ENCODE measurements at places on chromosomes 16 and 17. TPM values are rescaled to one million over a fixed set of nuclear protein-coding genes. Genes with fewer than 3 reads are reported as not detected.

GRCh38 chr16:87583453-87584131 lies 18.7 kb upstream of the JPH3 start:
- DNase-seq, result peak; percentile 43

DNA sequence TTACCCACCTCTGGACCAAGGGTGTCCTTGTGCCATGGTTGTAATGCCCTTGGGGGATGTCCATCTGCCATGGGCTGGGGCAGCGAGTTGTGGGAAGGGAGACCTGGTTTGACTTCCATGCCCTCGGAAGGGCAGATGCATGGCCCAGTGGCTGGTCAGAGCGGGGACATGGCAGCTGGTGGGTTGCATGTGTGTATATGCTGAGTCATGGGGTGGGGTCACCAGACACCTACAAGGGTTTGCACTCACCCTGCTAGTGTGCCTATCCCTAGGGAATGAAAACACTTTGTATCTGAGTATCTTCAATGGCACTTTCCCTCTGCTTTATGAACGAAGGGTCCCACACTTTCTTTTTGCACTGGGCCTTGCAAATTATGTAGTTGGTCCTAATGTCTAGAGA lies 10.6 kb upstream of the HNF1B start:
- no peak for DNase-seq

- DNase-seq, result no peak
Measured at GRCh38 chr17:1509290-1509881, 7.0 kb downstream of the INPP5K start.

- no peak for DNase-seq
Measured at GRCh38 chr16:4898811-4899473, 38.0 kb downstream of the PPL start.

The CRISPLD2 gene
- 22.7 TPM for total RNA-seq

DNA sequence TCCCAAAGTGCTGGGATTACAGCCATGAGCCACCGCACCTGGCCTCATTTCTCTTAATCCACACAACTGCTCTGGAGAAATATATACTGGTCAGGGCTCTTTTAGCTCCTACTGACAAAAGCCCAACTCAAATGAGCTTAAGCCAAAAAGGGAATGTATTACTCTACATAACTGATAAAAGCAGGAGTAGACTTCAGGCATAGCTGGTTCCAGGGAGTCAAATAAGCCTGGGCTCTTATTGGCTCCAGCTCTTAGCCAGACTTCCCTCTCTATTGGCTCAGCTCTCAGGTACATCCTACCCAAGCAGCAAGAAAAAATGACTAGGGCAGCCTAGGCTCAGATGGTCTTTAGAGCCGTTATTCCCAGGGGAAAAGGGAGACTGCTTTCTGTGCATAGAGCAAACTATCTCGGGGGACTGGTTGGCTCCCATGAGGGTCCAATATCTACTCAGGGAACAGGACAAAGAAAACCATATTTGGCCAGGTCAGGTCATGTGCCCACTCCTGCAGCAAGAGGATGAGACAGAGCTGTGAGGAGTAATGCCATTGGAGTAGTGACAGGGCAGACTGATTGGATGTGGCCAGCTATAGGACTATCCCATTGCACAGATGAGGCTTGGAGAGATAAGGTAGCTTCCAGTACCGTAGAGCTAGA lies 21.2 kb downstream of the TBX2 start:
- DNase-seq, result no peak

- no peak for DNase-seq
Measured at GRCh38 chr17:75353176-75353575, 52.3 kb downstream of the GRB2 start.

- peak; percentile 35 for DNase-seq
Measured at GRCh38 chr17:72997559-72997958, 94.9 kb downstream of the SLC39A11 start.

The SLC13A2 gene
- not detected for total RNA-seq

DNA sequence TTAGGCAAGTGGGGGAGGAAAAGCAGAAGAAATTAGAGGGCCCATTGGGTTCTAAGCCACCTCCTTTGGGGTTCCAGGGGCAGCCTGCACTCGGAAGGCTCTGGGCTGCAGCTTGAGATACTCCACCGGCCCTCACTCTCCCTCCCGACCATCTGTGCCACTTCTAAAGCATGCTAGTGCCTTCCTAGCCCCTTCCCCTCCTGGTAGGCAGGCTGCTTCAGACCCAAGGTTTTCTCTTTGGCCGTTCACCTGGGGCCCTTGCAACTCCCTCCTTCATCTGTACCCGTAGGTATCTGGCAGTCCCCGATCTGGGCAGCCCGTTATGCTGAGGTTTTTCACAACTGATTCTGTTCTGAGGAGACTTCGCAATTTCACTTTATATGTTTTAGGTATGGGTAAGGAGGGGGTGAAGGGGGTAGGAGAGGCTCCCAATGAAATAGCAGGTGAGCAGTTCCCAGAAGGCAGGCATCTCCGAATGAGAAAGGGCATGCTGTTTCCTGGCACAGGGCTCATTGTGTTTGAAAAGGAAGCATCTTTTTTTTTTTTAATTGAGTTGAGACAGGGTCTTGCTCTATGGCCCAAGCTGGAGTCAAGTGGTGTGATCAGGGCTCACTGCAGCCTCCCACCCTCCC lies 98.7 kb downstream of the RAB11FIP4 start:
- no peak for DNase-seq

The FNDC8 gene
- total RNA-seq, result not detected

DNA sequence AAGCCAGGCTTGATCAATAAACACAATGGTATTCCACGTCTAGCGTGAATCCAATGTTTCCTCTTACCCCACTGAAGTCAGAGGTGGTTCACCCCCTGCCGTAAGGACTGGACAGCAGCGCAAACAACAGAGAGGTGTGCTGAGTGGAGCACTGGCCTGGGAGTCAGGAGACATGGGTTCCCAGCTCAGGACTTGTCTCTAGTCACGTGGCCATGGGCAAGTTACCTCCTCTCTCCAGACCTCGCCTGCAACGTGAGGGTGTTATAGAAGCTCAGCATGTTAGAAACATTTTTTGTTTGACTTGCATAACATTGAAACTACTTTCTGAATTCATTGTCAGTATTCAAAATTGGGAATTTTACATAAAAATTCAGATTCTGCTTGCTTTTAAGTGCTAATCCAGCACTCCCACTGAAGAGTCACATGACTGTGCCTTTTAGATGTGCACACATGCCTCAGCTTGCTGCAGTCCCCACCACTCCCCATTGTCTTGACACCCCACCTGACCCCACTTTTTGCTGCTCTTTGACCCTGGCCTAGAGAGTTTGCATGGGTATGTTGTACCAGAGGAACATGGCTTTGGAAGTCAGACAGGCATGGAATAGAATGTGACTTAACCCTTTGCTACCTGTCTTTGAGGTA lies 8.8 kb upstream of the CPNE2 start:
- no peak for DNase-seq

The PPL gene
- 1.8 TPM for total RNA-seq

DNA sequence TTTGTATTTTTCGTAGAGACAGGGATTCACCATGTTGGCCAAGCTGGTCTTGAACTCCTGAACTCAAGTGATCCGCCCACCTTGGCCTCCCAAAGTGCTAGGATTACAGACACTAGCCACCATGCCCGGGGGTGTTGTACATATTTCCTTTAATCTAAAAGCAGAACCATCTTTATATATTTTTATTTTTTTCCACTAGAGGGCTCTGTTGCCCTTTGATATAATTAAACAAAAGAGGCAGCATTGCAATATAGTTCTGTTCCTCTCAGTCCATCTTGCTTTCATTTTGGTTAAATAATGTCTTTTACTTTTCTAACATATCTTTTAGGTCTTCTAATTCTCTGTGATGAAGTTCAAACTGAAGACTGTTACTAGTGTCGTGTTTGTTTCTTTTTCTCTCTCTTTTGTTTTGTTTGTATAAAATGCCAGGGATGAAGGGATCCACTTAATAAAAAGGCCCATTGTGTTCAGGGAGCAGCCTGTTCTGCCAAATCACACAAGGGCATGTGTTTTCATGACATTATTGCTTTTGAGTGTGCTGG lies 23.4 kb downstream of the WWOX start:
- peak; percentile 64 for DNase-seq

- no peak for DNase-seq
Measured at GRCh38 chr17:36068524-36068923, 4.5 kb downstream of the CCL18 start.

The NQO1 gene
- total RNA-seq, result 589 TPM

DNA sequence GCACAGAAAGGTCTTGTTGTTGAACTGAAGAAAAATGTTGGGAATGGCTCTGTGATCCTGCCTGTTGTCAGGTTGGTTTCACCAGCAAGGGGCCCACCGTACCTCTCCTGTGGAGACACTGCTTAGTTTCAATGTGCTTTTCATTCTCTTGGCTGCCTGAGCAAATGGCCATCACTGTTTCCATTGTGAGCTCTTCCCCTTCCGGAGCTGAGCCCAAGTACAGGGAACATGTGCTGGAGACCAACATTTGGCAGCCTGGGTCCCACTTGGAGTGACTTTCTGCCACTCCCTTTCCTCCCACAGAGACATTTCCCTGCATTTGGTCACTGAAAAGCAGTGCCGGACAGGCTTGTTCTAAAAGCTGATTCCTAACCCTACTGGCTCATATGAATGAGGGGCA lies 23.1 kb downstream of the GABARAPL2 start:
- DNase-seq, result no peak

DNA sequence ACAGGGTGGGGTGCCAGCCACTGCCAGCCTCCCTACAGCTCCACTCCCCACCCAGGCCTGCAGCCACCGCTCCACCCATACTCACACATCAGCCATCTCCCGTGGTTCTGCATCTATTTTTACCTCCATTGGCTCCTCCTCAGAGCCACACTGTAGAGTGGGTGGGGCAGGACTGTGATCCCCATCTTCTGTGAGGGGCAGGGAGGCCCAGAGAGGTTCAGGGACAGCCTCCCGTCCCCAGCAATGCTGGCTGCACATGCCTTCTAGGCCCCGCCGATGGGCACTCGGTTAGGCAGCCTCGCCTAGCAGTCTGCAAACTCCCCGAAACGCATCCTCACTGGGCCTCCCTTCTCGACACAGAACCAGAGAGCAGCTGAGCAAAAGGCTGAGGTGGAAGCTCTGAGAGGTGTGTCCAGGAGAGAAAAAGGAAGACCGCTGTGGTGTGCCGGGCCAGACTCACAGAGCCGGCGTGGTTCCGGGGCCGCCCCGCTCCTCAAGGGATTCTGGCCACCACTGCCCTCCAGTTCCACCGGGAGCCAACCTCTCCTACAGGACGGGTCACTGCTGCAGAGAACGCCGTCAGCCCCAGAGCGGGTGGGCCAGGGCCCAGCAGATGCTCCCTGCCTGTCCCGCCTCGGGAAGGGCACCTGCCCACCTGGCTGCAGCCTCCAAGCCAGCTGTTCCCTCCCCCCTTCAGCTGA lies 71.9 kb downstream of the ABR start:
- DNase-seq, result no peak

- DNase-seq, result peak; percentile 74
Measured at GRCh38 chr16:13866073-13866472, 53.9 kb upstream of the ERCC4 start.

The CHTF18 gene
- total RNA-seq, result 10.2 TPM

GRCh38 chr16:1082952-1083675 lies 10.6 kb downstream of the SSTR5 start:
- peak; percentile 33 for DNase-seq

- DNase-seq, result no peak
Measured at GRCh38 chr17:45101883-45102811, 30.2 kb downstream of the PLCD3 start.

DNA sequence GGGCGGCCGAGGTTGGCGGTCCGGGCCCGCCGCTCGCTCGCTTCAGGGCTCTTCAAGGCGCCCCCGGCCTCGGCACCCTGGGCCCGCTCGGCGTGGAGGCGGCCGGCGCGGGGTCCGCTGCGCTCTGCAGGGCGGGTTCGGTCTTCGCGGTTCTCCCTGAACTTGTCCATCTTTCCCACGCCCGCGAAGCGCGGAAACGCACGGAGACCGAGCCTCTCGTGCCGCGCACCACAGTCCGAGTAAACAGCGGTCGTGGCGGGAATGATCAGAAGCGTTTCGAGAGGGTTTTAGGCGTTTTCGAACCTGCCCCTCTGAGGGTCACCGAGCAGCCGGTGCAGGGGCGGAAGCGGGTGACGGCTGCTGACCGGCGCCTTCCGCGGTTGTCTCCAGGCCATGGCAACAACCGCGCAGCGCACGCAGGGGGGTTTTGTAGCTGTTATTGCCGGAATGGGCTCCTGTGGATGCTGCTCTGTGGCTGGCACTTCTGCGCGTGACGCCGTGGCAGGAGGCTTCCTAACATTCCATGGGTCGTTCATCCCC lies 414 bp downstream of the NARF start:
- peak; percentile 51 for DNase-seq

The C17orf78 gene
- total RNA-seq, result not detected

- no peak for DNase-seq
Measured at GRCh38 chr17:261635-262034, 80.2 kb upstream of the DOC2B start.

- DNase-seq, result no peak
Measured at GRCh38 chr16:9197957-9198661, 106.7 kb downstream of the HAPSTR1 start.

DNA sequence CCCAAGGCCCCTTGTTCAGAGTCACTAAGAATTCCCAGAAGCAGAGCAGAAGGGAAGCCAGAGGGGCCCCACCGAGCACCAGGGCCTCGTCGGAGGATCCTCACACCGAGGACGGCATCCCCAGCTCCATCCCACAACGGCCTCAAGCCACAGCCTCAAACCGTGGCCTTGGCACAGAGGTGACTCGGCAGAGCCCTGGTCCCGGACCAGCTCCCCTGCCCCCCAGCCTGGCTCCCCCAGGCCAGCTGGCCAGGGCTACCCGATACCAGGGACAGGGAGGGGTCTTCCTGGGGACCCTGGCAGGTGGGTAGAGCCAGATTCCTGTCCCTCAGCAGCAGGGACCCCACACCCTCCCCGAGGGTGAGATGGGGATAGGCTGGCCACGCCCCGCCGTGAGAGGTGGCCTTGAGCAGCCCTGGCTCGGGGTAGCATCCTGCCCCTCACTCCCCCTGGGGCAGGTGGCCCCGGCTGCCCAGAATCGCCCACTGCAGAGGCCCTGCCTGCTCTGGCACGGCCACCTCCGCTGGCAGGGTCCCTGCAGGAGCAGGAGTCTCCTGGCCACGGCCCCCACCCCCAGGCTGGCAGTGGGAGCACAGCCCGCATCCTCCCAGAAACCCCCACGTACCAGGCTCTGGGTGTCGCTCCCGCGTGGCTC lies 5.6 kb upstream of the PVALEF start:
- DNase-seq, result no peak

The LHX1 gene
- 0.81 TPM for total RNA-seq

- peak; percentile 48 for DNase-seq
Measured at GRCh38 chr16:19344224-19344801, 58.8 kb downstream of the CLEC19A start.

The TEDC2 gene
- 22.6 TPM for total RNA-seq

DNA sequence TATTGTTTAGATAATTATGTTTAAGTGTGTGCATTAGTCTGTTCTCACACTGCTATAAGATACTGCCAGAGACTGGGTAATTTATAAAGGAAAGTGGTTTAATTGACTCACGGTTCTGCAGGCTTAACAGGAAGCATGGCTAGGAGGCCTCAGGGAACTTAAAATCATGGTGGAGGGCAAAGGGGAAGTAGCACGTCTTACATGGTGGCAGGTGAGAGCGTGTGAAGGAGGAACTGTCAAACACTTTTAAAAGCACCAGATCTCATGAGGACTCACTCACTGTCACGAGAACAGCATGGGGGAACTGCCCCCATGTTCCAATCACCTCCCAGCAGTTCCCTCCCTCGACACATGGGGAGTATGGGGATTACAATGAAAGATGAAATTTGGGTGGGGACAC lies 203.5 kb upstream of the GOT2 start:
- DNase-seq, result peak; percentile 35
